ENCODE measurements at places on chromosomes 1 and 21.
A peak's percentile ranks its signal among the peaks of the same experiment; 100 is the strongest.

DNA sequence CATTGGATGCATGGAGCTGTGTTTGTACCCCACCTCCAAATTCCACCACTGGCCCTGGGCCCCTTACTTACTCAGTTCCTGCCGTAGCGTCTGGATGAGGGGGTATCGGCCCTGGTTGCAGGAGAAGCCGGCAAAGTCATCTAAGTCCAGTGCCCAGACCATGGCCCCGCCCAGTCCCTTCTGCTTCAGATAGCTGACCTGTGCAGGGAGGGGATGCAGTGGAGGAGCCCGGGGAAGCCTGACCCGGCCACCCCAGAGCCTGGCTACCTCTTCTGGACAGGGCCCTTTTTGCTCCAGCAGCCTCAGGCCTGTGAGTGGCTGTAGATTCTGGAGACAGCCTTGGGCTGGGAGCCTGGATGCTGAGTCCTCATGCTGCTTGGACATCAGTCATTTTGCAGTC, 11.8 kb downstream of the CHIT1 start:
- no peak for DNase-seq

DNA sequence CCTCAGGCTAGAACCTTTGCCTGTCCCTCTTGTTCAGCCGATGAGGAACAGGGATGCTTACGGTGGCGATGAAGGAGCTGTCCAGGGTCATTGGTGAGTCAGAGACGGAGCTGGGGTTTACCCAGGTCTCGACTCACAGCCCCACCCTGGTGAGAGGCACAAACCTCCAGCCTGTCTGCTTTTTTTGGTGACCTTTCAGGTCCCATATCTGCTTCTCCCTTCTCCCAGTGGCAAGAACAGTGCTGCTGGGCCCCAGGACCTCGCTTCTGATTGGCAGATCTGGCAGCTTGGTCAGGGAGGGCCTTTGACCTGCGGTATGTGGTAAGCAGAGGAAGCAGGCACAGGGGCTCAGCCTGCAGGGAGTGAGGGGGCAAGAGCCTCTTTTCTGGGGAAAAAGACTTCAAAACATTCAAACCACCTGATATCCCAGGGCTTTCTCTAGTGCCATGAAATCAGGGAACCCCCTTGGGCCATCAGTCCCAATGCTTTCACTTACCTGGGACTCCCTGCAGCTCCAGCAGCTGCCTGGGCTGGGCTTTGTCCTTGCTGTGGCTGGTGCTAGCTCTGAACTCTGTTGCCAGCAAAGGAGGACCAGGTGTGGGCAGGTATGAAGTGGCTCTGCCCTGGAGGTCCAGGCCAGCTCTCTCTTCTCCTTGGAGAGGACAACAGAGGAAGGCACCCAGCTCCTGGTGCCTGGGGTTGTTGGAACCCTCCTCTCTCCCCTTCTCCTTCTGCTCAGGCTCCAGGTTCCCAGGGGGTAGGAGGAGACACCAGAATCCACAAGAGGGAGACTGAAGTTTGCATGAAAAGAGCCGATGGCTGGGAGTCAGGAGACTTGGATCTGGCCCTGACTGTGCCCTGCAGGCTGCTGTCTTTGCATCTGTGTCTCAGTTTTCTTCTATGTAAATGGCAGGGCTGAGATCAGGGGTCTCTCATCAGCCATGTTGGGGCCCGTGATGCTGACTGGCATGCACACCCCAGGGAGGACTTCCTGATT, 41.4 kb downstream of the TRIM62 start:
- DNase-seq: no peak

GRCh38 chr1:166855558-166855957, 16.3 kb downstream of the POGK start:
- no peak for DNase-seq

GRCh38 chr1:22494144-22494543, 42.5 kb downstream of the ZBTB40 start:
- DNase-seq: no peak

DNA sequence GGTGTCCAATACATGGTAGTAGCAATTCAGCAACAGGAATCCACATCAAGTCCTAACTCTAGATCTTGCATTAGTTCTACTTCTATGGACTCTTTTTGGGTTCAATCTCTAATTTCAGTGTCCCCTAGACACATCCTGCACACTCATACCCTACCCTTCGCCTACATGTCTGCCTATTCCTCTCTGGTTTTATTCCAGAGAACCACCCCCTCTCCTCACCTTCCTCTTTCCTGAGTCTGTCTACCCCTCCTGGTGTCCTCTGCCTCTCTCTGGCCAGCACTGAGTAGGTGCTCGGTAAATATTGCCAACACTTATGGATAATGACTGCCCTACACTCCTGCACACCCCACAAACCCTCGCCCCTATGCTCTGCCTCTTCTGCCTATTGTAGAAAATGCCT, 9.5 kb downstream of the TAL1 start:
- no peak for DNase-seq

GRCh38 chr1:76053021-76053420, 21.5 kb upstream of the ST6GALNAC3 start:
- no peak for DNase-seq

- DNase-seq: no peak
These were observed 29.2 kb downstream of the EPHB2 start for GRCh38 chr1:22739648-22740385.

DNA sequence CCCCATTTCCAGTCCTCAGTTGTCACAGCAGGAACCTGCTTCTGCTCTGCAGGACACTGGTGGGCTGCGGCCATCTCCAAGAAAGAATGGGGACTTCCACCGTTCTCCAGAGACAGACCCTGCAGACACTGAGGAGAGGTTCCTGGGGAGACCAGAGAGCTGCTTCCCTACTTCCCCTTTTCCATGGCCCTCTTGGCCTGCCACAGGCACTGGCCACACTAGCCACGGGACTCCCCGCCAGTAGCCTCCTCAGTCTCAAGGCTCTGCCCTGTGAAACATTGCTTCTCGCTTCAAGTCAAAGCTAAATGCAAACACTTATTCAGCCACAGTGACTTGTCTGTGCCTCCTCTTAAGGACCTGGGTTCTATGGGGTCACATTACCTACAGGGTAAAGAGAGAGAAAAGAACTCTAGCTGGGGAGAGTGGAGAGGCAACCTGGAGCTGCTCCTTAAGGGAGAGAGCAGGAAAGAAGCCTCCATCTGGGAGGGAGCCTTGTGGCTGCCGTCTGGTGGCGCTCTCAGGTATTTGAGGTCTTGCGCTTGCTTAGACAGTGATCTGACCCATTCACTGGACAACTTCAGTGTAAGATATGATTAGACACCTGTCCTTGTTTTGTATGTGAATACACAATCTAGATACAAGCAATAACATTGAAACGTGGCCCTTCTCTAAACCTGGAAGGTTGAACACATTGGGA, 5.4 kb upstream of the SLAMF8 start:
- DNase-seq: no peak

DNA sequence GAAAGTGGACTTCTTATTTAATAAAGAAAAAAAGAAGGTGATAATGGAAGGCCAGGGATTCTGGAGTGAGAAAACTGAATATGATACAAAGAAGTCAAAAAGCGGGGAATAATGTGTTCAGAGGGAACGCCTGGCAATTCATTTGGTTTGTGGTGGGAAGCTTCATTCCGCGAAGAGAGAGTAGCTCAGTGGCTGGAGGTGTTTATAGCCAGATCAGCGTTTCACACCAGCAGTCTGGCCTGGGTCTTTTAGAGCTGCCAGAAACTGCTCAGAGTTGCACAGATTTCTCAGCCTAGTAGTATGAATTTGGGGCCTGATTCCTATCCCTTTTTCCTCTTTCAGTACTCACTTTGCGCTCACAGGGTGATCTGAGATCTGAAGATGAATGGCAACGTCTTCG, 67.8 kb upstream of the IPO9 start:
- no peak for DNase-seq

DNA sequence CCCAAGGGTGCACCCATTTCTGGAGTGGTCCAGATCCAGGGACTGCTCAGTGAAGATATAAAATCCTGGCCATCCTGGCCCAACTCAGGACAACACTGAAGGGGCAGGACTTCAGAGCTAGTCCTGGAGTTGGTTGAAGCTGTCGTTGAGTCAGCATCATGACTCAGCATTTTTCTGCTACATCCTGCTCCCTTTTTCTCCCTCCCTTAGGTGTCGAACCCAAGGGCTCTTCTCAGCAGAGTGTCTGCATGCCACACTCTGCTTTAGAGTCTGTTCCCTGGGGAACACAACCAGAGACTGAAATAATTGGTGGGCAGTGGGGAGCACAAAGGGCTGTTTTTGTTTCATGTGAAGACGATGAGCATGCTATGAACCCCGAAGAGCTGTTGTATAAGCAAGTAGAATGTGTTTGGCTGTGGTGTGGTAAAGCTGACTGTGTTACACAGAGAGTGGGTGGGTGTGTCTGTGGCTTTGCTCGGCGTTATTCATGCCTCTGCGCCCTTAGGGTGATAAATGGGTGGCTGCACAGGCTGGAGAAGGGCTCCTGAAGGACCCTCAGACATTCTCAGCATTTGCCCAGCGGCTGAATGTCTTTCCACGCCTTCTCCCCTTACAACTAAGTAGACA, 167.2 kb downstream of the CYYR1 start:
- no peak for DNase-seq

- no peak for DNase-seq
These were observed 186.0 kb downstream of the DYRK1A start for GRCh38 chr21:37552496-37553029.

GRCh38 chr1:211352985-211353515, 26.4 kb downstream of the TRAF5 start:
- DNase-seq: peak; percentile 66

- peak; percentile 68 for DNase-seq
These were observed 15.4 kb upstream of the MEX3A start for GRCh38 chr1:156097499-156098178.

GRCh38 chr1:244802041-244802440, 33.4 kb upstream of the COX20 start:
- DNase-seq: no peak

DNA sequence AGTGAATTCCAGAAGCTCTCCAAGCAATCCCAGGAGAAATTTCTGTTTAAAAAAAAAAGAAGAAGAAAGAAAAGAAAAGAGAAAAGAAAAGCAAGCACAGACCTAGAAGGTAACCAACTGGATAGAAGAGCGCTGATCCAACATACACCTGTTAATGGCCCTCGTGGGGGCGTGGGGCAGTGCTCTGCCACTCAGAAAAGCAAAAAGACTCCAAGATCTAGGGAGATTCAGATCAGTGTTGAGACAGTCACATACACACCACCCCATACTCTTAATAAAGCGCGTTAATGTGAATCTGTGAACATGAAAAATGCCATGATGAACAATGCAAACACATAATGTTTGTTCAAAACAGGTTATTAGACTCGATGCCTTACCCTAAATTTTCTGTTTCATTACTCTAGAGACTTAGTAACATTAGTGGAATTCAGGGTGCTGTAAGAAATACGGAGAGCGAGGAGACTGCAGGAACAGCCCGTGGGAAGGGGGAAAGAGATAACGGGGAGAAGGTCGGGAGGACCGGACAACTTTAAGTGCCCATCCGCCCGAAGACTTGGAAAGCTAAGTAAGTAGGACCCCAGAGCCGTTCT, 406 bp downstream of the NME7 start:
- DNase-seq: no peak

GRCh38 chr1:41868241-41868998, 50.3 kb downstream of the HIVEP3 start:
- peak; percentile 18 for DNase-seq

GRCh38 chr1:151370211-151370911, 2.1 kb downstream of the SELENBP1 start:
- DNase-seq: no peak

DNA sequence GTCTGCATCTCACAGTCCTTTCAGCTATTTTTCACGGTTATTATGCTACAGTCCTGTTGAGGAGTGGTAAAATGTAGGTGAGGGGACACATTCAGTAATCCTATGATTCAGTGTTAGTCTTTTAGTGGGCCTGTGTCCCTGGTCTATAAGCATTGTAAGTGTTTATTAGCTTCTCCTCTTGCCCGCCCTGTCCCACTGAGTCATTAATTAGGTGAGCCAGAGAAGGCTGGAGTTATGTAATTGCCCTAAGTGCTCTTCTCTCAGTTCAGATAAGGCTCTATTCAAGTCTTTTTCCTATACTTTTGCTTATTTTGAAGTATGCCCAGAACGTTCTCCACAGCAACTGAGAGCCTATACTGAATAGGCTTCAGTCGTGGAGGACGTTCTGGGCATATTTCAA, 76.3 kb upstream of the ZRANB2 start:
- no peak for DNase-seq

- DNase-seq: peak; percentile 30
These were observed 28.4 kb downstream of the WDR4 start for GRCh38 chr21:42850866-42851391.

DNA sequence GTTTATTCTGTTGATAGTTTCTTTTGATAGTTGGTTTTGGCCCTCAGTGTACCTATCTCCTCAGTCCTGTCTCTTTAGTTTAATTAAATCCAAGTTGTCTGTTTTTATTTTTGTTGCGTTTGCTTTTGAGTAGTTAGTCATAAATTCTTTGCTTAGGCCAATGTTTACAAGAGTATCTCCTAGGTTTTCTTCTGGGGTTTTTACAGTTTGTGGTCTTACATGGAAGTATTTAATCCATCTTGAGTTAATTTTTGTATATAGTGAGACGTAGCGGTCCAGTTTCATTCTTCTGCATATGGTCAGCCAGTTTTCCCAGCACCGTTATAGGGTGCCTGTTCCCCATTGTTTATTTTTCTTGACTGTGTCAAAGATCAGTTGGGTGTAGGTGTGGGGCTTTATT, 139.4 kb downstream of the POU2F1 start:
- no peak for DNase-seq

- peak; percentile 59 for DNase-seq
These were observed 4.9 kb upstream of the ALDH4A1 start for GRCh38 chr1:18907021-18907916.

- DNase-seq: no peak
These were observed 11.8 kb upstream of the S100B start for GRCh38 chr21:46616656-46617055.

- no peak for DNase-seq
These were observed 743.2 kb upstream of the NCAM2 start for GRCh38 chr21:20254964-20255363.

DNA sequence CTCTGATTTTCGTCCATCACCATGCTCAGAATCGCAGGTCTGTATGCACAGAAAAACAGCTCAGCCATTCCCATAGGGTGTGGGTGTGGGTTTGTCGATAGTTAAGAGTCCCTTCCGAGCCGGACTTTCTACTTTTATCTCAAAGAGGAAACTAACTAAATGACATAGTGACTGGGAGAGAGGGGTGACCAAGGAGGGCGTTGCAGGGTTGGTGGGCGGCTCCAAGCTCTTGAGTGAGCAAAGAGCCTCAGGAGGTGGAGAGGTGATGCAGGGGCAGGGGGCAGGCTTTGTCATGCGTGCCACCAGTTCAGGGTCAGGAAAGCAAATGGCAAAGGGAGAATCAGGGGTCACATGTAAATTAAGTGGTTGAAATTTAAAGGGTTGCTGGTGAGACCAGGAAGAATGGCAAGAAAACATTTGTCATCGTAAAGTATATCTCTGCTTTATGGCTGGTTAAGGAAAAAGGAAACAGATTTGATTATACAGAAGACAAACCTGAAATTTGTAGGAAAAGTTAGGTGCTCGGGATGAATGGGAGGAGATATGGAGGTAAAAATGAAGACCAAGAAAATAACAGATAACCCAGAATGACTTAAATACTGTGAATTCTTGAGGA, 249.0 kb downstream of the SETD4 start:
- DNase-seq: no peak

GRCh38 chr1:112937495-112937894, 18.5 kb downstream of the SLC16A1 start:
- DNase-seq: no peak

All from activated naive CD4-positive, alpha-beta T cell treated with Interleukin-2 at 50 U/mL for 16 hours (primary cell).